ENCODE measurements at places on chromosomes 7 and 10. TPM values are rescaled to one million over a fixed set of nuclear protein-coding genes. Genes with fewer than 3 reads are reported as not detected.
A peak's percentile ranks its signal among the peaks of the same experiment; 100 is the strongest.

GRCh38 chr10:75441196-75441595, 9.8 kb downstream of the LRMDA start:
- DNase-seq, result no peak

DNA sequence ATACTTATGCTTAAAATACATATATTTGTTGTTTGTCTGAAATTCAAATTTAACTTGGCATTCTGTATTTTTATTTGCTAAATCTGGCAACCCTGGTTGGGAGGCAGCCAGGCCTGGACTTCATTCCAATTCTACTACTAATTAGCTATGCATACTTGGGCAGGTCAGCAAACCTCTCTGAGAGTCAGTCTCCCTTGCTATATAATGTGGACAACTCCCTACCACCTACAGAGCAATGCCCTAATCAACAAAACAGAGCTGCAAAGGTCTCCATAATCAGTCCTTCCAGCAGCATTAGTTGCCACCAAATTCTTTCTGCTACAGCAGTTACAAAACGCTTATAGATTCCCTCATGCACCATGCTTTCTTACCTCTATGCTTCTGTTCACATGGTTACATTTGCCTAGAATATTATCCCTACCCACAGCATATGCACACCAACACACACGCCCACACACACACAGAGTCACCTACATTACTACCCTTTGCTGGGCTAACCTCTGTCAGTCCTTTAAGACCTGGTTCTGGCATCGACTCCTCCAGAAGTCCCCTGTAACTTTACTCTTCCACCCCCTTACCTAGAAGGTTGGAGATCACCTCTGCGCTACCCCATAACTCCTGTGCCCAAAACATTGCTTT, 188.7 kb downstream of the FGFR2 start:
- H3K27me3 ChIP-seq, result no peaks in the 10 kb centered on the region
- no peak overlapping the region for H3K27ac ChIP-seq
- DNase-seq, result no peak
- no peak overlapping the region for H3K4me3 ChIP-seq
- no peaks in the 10 kb centered on the region for H3K4me1 ChIP-seq
- no peaks in the 10 kb centered on the region for H3K36me3 ChIP-seq

The ACSL5 gene
- total RNA-seq, result 13.0 TPM

DNA sequence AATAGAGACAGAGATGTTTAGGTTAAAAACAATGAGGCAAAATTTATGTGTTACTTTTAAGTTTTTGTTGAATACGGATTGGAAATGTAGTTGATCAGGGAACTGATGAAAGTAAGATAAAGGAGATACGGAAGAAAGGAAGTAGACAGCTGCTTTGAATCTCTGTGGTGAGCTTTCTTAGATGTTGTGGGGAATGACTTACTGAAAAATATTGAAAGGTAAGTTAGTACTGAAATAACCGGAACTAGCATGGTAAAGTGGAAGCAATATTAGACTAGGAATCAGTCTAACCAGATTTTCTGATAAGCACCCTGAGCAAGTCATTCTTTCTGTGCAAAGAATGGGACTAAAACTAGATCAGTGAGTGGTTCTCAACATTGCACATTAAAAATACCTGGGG, 34.8 kb downstream of the LUC7L2 start:
- no peak for DNase-seq
- peaks cover 14% of the 10 kb centered on the region for H3K36me3 ChIP-seq
- H3K4me3 ChIP-seq, result no peak overlapping the region
- no peaks in the 10 kb centered on the region for H3K27me3 ChIP-seq

The THSD7A gene
- total RNA-seq, result 1.5 TPM

GRCh38 chr7:105015390-105015965, 1.5 kb downstream of the KMT2E start:
- peak overlapping the region; percentile 94 for H3K4me3 ChIP-seq
- H3K4me1 ChIP-seq, result peaks cover 11% of the 10 kb centered on the region
- H3K27me3 ChIP-seq, result no peaks in the 10 kb centered on the region
- peak overlapping the region; percentile 100 for H3K27ac ChIP-seq
- no peaks in the 10 kb centered on the region for H3K36me3 ChIP-seq

- no peaks in the 10 kb centered on the region for H3K36me3 ChIP-seq
- no peaks in the 10 kb centered on the region for H3K4me1 ChIP-seq
- DNase-seq, result peak; percentile 25
- H3K27me3 ChIP-seq, result no peaks in the 10 kb centered on the region
- H3K27ac ChIP-seq, result no peak overlapping the region
Measured at GRCh38 chr7:107725138-107725740, 18.7 kb upstream of the CBLL1 start.

- DNase-seq, result no peak
- H3K27me3 ChIP-seq, result no peaks in the 10 kb centered on the region
- no peaks in the 10 kb centered on the region for H3K4me1 ChIP-seq
- no peak overlapping the region for H3K27ac ChIP-seq
Measured at GRCh38 chr10:67050415-67050814, 124.6 kb downstream of the LRRTM3 start.

- no peak for DNase-seq
- peaks cover 4% of the 10 kb centered on the region for H3K36me3 ChIP-seq
- H3K27ac ChIP-seq, result no peak overlapping the region
- no peaks in the 10 kb centered on the region for H3K27me3 ChIP-seq
Measured at GRCh38 chr7:92293896-92294590, 48.3 kb downstream of the ANKIB1 start.

GRCh38 chr10:56319386-56319785, 41.7 kb downstream of the ZWINT start:
- no peak for DNase-seq
- H3K4me3 ChIP-seq, result no peak overlapping the region
- H3K36me3 ChIP-seq, result no peaks in the 10 kb centered on the region
- no peaks in the 10 kb centered on the region for H3K4me1 ChIP-seq
- no peak overlapping the region for H3K27ac ChIP-seq

GRCh38 chr7:91034459-91035368, 229.5 kb upstream of the FZD1 start:
- no peaks in the 10 kb centered on the region for H3K36me3 ChIP-seq
- no peak overlapping the region for H3K4me3 ChIP-seq
- no peak for DNase-seq

The OR2A5 gene
- total RNA-seq, result not detected

DNA sequence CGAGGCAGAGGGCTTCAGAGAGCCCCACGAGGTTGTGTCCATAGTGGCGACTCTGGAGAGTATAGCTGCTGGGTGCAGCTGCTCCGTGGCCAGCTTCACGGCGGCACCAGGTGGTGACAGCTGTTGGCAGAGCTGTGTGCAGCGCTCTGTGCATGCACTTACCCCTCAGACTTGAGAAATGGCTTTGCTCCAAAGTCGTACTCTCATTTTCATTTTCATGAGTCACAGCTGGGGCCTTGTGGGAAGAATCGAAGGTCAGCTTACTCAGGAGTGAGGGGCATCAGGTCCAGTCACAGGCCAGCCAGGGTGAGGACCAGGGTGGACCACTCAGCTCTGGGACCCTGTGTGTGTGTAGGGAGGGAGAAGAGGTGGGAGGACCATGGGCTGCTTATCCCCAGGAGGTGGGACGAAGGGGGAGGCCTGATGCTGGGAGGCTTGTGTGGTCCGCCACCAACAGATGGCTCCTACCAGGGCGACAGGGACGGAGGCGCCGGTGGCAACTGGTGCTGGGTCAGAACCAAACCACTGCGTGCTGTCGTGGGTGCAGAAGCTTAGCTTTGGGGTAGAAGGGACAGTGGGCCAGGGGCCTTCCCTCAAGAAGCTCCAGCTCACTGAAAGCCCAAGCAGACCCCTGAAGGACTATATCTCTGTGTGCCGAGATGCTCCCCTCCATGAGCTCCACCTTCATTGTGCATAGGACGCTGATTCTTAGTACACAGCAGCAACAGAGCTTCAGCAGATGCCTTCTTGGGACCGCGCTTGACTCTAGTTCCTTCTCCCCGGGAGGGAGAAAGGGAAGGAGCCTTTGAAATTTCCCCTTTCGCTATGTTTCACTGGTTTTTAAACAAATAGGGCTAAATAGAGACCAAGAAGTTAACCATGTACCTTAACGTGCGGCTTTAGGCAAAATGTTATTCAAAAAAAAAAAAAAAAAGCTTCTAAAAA, 225.0 kb downstream of the CELF2 start:
- peaks cover 34% of the 10 kb centered on the region for H3K36me3 ChIP-seq
- no peaks in the 10 kb centered on the region for H3K27me3 ChIP-seq
- H3K4me1 ChIP-seq, result peaks cover 58% of the 10 kb centered on the region
- H3K4me3 ChIP-seq, result no peak overlapping the region

GRCh38 chr7:82593780-82594179, 150.2 kb upstream of the CACNA2D1 start:
- H3K4me1 ChIP-seq, result no peaks in the 10 kb centered on the region
- no peak for DNase-seq
- H3K4me3 ChIP-seq, result no peak overlapping the region
- H3K27ac ChIP-seq, result no peak overlapping the region
- no peaks in the 10 kb centered on the region for H3K27me3 ChIP-seq
- H3K36me3 ChIP-seq, result no peaks in the 10 kb centered on the region

The TYSND1 gene
- 8.1 TPM for total RNA-seq

GRCh38 chr7:28641752-28642545, 229.6 kb downstream of the CREB5 start:
- H3K27ac ChIP-seq, result no peak overlapping the region
- no peaks in the 10 kb centered on the region for H3K27me3 ChIP-seq
- no peak for DNase-seq
- no peak overlapping the region for H3K4me3 ChIP-seq
- H3K36me3 ChIP-seq, result no peaks in the 10 kb centered on the region

DNA sequence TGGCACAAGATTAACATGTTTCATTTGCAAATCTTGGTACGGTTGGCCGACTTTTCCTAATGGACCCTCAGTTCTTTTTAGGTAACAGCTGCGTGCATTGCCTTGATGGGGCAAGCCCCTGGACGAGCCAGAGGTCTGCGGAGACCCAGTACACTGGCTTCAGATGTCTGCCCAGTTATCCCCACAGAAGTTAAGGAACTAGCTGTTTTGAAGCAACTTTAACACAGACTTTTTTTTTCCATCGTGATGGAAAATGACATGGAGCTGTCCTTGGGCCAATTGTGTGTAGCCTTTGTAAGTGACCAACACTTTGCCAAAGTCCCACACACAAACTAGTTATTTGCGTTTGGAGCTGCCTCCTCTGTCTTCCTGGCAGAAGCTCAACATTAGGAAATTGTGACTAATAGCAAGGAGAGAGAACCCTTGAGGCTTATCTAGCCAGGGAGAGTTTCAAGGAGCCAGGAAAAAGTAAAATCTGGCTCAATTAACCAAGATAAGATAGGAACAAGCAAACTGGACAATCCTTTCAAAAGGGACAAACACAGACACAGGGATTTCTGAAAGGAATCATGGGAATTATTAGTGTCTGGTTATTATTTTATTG, 99.6 kb upstream of the BMPER start:
- H3K4me1 ChIP-seq, result no peaks in the 10 kb centered on the region
- H3K27me3 ChIP-seq, result no peaks in the 10 kb centered on the region
- no peaks in the 10 kb centered on the region for H3K36me3 ChIP-seq
- H3K27ac ChIP-seq, result no peak overlapping the region

DNA sequence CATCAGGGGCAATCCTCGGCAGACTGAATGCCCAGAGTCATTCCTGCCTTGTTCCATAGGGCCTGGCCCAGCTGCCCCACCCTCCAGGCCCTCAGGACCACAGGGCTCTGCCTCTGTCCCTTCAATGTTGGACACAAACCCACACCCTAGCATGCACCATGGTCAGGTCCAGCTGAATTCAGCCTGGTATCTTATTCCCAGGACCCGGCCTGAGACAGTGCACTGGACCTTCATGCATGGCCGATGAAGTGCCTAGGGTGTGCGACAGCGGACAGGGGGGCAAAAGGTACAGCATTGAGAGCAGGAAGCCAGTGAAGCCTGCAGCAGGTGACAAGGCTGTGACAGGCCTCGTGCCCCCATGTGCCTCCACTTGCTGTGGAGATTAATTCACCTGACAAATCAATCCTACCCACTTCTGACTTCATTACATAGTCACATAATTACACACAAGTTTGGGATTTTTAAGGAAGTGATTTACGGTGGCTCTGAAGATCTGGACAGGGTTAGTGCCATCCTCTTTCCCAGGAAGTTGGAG, 261.9 kb downstream of the GRID1 start:
- no peak for DNase-seq
- peaks cover 2% of the 10 kb centered on the region for H3K4me1 ChIP-seq
- no peak overlapping the region for H3K27ac ChIP-seq
- no peaks in the 10 kb centered on the region for H3K36me3 ChIP-seq

- DNase-seq, result no peak
- H3K4me1 ChIP-seq, result no peaks in the 10 kb centered on the region
- H3K27ac ChIP-seq, result no peak overlapping the region
- no peaks in the 10 kb centered on the region for H3K36me3 ChIP-seq
Measured at GRCh38 chr7:54201501-54201900, 340.7 kb upstream of the VSTM2A start.

The PNLIPRP2 gene
- total RNA-seq, result not detected
